ENCODE measurements at places on chromosomes 7 and 10.

DNA sequence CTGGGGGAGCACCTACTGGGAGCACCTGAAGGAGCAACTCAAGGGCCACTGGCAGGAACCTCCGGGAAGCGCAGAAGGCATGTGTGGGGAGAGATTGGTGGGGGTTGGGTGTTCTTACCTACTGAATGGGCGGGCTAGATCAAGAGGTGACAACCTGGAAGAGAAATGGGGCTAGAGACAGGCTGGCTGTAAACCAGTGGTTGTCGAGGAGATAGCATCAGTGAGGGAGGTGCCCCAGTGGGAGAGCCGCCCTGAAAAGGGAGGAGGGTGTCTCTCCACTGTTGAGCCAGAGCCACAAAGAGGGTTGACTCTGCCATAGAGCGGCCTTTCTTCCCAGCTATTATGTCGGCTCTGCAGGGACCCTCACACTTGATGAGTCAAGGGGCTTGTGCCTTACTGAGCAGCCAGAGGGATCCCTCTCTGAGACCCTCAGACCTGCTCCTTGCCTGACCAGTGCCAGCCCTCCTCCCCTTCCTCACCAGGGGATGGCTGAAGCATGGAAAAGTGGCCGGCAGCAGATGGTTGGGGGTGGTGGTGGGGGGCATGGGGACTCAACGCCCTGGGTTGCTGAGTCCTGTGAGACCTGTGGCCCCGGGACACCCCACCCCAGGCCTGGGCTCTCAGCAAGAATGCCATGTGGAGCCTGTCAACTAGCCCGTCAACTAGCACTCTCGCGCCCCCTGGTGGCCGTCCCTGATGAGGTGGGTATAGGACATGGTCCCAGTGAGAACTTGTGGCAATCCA is 36.4 kb upstream of the PURB start:
- peak; percentile 95 for DNase-seq

DNA sequence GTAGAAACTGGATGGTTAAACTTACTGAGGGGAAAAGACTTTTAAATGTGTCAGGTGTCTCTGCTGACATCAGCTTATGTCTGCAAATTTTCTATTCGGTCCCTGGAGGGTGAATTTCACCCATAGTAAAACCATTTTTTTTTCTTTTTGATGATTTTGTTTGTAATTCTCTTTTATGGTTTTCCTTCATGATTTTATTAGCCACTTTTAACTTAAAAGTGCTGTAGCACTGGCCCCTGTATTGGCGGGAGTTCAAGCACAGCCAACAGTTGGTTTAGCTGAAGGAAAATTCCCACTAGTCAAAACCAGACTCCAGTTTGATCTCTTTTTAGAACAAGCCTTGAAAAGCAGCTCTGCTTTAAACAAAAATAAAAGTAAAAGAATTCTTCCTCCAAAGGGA is 5.0 kb upstream of the ITGA8 start:
- no peak for DNase-seq

GRCh38 chr10:126315494-126316177 is 72.6 kb downstream of the ADAM12 start:
- DNase-seq: no peak

GRCh38 chr7:150631084-150631826 is 930 bp downstream of the GIMAP6 start:
- DNase-seq: peak; percentile 62

DNA sequence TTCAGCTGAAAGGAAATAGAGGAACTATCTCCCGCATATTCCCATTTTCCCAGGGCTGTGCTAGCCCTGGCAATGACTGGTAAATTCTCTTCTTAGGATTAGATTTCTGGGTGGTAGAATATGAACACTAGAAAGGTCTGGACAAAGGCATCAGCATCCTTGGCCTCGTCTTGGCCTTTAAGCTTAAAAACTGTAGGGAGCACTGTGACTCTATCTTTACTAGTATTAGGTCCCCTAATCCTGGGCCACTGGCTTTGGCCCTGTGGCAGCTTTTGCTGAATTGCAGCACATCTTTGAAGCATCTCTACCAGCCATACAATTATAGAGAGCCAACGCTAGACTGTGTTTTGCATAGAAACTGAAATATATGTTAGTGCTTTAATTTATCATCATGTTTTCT is 41.5 kb upstream of the EBLN1 start:
- DNase-seq: no peak

- no peak for DNase-seq
Measured at GRCh38 chr10:9229702-9230244, 1175.3 kb downstream of the GATA3 start.

DNA sequence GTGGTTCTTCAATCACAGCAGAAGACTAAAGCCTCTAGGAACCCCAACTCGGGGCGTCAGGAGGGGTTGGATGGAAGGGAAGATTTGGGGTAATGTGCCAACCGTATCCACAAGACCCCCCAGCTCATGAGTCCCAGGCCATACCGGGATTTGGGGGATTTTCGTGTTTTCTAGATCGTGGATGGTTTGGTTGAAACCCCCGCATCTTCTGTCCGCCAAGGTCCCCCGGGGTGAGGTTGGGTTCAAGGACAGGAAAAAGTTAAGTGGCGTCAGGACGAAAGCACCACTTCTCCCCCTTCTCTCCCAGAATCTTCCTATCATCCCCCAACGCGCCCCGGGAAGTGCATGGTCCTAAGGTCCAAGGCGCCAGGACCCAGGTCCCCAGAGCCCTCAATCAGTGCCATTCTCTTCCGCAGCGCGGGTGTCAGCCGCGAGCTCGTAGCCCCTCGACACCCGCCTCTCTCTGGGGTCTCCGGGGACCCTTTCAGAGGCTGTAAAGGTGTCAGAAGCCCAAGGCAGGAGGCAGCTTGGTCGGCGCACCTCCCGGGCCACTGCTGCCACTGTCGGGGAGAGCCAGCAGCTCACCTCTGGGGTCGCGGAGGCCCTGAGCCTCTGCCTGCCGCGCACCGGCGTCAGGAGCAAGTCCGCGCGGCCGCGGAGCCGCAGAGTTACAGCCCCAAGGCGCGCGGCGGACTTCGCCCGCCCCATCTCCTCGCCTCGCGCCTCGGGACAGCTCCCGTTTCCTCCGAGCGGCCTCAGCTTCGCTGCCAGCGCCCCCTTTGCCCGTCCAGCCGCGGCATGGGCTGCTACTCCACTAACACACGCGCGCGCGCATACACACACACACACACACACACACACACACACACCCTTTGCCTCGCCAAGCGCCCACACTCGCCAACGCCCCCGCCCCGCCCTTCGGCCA is 1.5 kb downstream of the MKX start:
- DNase-seq: no peak

All from activated naive CD4-positive, alpha-beta T cell (primary cell).